Tibial nerve (tissue), 4 donors: ENCODE measurements at places on chromosomes 7 and 10. TPM values are rescaled to one million over a fixed set of nuclear protein-coding genes. Genes with fewer than 3 reads are reported as not detected.

GRCh38 chr10:130466271-130466997, 330.2 kb downstream of the GLRX3 start:
- DNase-seq, result no peak
- H3K4me1 ChIP-seq, result no peaks in the 10 kb centered on the region
- no peaks in the 10 kb centered on the region for H3K36me3 ChIP-seq

GRCh38 chr10:19640566-19641263, 175.5 kb upstream of the PLXDC2 start:
- H3K27me3 ChIP-seq, result no peaks in the 10 kb centered on the region
- no peaks in the 10 kb centered on the region for H3K4me1 ChIP-seq
- no peak for DNase-seq

GRCh38 chr7:104625956-104626355, 297.6 kb downstream of the LHFPL3 start:
- no peak for DNase-seq
- no peaks in the 10 kb centered on the region for H3K4me1 ChIP-seq
- no peak overlapping the region for H3K4me3 ChIP-seq
- H3K27ac ChIP-seq, result no peak overlapping the region
- no peaks in the 10 kb centered on the region for H3K27me3 ChIP-seq

GRCh38 chr7:104852386-104852785, 161.6 kb upstream of the KMT2E start:
- DNase-seq, result no peak
- H3K36me3 ChIP-seq, result no peaks in the 10 kb centered on the region
- H3K4me1 ChIP-seq, result no peaks in the 10 kb centered on the region

Gene TUBB8
- total RNA-seq, result not detected

Gene ELAPOR2
- total RNA-seq, result 16.5 TPM
